ENCODE measurements at places on chromosomes 13 and 19.

DNA sequence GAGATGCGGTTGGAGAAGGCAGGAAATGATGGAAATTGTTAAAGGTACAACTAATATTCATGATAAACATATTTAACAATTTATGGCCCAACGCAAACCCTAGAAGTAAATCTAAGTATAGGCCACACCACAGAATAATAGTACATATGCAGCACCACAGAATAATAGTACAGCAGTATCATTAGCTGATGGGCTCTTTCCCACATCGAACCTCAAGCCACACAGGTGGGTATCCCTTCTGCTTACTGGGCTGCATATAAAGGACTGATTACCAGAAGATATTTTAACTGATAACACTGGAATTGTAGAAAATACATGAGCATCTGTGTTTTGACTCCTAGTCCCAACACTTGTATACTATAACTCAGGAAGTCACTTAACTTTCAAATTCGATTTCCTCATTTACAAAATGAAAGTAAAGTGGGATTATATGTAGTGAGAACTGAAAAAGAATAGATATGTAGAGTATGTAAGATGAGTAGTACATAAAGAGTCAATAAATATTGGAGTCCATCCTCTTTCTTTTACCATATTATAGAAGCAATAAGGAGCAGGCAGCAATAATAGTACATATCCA, 91.5 kb downstream of the TSC22D1 start:
- no peak for DNase-seq

GRCh38 chr13:56907766-56908165, 233.0 kb upstream of the PRR20A start:
- DNase-seq, result no peak

GRCh38 chr19:31770223-31770622, 421.0 kb upstream of the TSHZ3 start:
- no peak for DNase-seq

DNA sequence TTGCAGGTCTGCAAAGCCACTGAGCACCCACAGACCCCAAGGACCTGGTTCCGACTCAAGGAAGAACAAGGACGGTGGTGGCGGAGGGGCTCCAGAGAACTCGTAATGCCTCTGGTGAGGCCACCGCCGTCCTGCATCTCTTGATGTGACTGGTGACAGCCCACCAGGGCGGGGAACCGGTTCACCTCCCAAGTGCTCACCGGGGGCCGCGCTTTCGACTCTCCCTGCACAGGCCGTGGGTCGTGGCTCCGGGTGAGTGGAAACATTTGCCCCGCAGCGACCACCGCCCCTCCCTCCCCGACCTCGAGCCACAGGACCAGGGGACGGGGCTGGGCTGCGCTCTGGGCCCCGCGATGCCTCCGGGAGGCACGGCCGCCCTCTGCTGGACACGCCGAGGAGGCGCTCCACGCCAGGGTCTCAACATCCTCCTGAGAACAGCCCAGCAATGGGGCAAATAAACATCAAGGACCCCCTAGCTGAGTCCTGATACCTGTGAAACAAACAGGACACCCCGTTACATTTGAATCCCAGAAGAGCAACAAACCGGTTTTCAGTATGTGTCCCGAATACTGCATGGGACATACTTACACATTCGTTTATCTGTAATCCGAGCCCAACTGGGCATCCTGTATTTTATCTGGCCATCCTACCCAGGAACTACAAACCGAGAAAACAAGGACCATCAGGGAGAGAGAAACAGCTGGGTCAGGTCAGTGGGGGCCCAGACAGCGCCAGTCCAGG, 3.9 kb upstream of the PLPP2 start:
- DNase-seq, result no peak

GRCh38 chr13:48660361-48661076, 6.8 kb downstream of the CYSLTR2 start:
- no peak for DNase-seq

GRCh38 chr19:33139165-33139564, 7.3 kb downstream of the WDR88 start:
- no peak for DNase-seq

DNA sequence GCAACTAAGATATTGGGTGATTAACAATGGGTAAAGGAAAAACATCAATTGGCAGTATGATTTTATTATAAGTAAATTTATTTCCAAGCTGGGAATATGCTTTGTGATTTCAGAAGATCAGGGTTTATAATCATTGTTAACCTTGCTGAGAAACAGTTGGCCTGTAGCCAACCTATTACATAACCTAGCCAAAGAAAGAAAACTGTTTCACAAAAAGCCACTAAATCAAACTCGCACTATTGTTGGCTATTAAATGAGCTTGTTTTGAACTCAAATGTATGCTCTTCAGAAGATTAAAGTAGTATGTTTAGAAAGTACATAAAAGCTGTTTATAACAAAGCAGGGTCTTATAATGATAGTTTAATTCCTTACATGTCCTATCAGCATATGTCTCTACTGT, 151.7 kb downstream of the LHFPL6 start:
- peak; percentile 72 for DNase-seq

GRCh38 chr13:39197647-39198007, 159.4 kb downstream of the NHLRC3 start:
- no peak for DNase-seq

- DNase-seq, result no peak
Measured at GRCh38 chr13:110156301-110157049, 150.5 kb downstream of the COL4A1 start.

DNA sequence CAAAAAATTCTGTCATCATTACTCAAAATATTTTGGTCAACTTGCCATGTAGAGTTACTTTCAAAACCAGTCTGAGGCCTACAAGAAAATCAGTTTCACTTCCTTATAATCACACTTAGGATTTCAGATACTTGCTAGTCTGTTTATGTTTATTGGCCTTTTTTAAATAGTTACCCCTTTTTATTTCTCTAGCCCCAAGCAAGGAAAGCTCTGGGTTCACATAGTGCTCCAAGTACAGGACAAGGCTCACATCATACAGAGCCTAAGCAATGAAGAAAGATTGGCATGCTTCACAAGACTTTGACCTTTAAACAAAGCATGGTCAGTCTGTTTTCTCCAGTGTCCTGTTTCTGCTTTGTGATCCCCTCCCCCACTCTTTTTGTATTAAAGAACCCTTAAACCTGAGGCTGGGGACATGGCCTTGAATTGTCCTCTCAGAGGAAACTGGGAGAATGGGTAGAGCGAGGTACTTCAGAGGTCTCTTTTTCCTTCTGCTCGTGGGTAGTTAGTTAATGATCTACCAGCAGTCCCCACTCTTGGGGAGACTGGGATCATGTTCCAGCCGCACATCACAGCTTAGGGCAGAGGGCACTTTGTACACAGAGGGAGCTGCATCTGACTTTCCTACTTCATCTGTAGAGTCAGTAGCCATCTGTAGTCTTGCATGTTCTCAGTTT, 30.7 kb downstream of the CEACAM1 start:
- no peak for DNase-seq

DNA sequence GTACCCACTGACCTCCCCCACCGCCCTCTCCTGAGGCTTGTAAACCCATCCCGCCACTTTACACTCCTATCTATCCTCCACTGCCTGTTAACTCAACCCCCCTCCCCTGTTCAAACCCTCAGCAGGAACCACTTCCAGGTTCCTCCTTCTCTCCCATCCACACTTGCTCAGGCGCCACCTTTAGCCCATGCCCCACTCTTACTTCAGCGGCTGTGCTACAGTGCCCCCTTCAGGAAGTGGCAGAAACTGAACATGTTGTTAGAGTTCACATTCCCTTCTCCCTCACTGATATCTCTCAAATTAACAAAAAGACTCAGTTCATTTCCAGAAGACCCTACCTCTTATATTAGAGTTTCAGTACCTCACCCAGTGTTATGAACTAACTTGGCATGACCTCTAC, 49.4 kb downstream of the ZNF91 start:
- no peak for DNase-seq

DNA sequence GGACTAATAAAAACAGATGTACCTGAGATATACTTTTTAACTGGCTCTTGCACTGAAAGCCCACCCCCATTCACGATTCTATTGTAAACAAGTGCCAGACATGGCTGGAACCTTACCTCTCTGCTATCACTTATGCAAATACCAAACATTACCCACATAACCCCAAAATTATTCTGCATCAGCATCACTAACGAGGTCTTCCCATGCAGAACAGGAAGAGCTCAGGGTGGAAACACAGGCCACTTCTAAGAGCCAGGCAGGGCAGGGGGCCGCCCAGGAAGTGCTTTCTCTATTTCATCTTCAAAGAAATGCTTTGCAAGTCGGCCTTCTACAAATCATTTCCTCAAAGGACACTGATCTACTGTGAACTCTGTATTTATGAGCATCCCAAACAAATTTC, 7.3 kb downstream of the IRS2 start:
- DNase-seq, result no peak

DNA sequence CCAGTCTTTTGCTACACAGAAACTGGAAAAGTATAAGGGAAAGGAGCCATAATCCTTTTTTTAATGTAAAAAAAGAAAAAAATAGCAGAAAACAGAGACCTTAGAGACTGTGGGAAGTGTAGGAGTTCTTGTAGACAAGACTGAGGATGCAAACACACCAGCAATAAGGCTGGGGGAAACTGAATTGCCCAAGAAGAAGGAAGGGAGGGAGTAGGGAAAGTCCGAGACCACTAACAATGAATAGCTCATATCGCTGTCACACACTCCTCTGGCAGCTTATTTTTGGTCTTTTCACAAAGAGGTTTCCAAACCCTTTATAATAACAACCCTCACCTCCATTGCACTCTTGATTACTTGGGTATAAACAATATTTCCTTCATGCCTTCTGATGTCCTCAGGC, 952.0 kb downstream of the SLITRK5 start:
- DNase-seq, result no peak

GRCh38 chr19:56597696-56598095, 2.6 kb downstream of the ZNF71 start:
- no peak for DNase-seq

DNA sequence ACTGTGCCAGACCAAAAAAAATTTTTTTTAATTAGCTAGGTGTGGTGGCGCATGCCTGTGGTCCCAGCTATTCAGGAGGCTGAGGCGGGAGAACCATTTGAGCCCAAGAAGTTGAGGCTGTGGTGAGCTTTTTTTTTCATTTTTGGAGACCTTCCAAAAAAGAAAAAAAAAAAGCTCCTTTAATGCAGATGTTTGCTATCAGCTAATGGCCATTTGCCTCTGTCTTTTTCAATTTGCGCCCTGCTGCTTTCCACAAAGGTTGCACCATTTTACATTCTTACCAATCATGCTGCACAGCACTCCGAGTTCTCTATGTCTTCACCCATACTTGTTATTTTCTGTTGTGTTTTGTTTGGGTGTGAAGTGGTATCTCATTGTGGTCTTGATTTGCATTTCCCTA, 15.6 kb upstream of the SMARCA4 start:
- no peak for DNase-seq

- DNase-seq, result no peak
Measured at GRCh38 chr13:38943231-38943630, 47.4 kb downstream of the STOML3 start.

GRCh38 chr19:38932425-38933179, 1.9 kb downstream of the MRPS12 start:
- peak; percentile 36 for DNase-seq

- peak; percentile 59 for DNase-seq
Measured at GRCh38 chr13:113029487-113030258, 60.7 kb downstream of the MCF2L start.

DNA sequence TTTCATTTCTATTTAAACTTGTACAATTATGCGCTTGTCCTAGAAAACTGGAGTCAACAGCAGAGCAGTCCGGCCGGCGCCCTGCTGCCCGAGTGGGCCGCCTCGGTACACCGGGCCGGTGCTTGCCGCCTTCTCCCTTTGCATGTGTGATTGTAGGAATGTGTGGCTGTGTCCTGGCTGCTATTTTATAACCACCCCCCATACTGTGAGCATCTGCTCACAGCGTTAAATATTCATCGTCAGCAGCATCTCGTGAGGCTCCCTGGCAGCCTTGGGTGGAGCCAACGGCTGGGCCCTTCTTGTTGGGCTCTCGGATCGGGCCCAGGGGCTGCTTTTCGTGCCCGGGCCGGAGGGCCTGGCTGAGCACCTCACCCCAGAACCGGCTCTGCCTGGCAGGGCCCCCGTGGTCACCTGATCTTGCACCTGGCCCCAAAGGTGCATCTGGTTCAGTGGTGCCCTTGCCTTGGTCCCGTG, 10.6 kb downstream of the PIAS4 start:
- DNase-seq, result peak; percentile 63

GRCh38 chr19:35487656-35488182, 2.5 kb downstream of the KRTDAP start:
- no peak for DNase-seq

- peak; percentile 44 for DNase-seq
Measured at GRCh38 chr19:13987101-13987890, 18.8 kb downstream of the RFX1 start.
